ENCODE measurements at places on chromosomes 2 and 18. TPM values are rescaled to one million over a fixed set of nuclear protein-coding genes. Genes with fewer than 3 reads are reported as not detected.

Gene FIGN
- total RNA-seq: 0.65 TPM

Gene GIGYF2
- total RNA-seq: 55.8 TPM

Gene B3GNT7
- under 0.01 TPM for total RNA-seq

Gene DNAH6
- 0.09 TPM for total RNA-seq

Gene CHRNG
- not detected for total RNA-seq

Gene CNGA3
- not detected for total RNA-seq

Gene TMEM198
- total RNA-seq: 1.3 TPM

Gene ADGRF3
- under 0.01 TPM for total RNA-seq

Gene BCL11A
- 0.14 TPM for total RNA-seq

Gene DCDC2C
- not detected for total RNA-seq

Gene XIRP2
- not detected for total RNA-seq

Gene PLB1
- total RNA-seq: 1.4 TPM

Gene SIX2
- total RNA-seq: under 0.01 TPM

Gene CPLX4
- total RNA-seq: not detected

Gene KIDINS220
- 80.2 TPM for total RNA-seq

Gene ZNF407
- total RNA-seq: 17.8 TPM

Gene RTKN
- 11.1 TPM for total RNA-seq

All from smooth muscle cell of bladder (primary cell).